ENCODE measurements at places on chromosomes 7 and 10.

DNA sequence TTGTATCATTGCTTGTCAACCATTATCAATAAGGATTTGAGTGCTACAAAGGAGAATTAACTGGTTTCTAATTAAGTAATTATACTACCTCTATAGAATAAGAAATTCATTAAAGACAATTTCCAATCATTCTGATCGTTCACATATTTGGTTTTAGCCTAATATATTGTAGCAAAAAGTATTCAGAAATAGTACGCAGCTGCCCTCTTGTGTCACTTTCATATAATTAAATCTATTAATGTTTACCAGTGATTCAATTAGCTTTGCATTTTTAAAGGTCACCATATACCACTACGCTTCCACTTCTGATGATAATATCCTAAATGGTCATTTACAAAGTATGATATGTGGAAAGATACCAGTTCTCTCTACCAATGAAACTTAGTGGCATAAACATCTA, 128.3 kb downstream of the NEBL start:
- no peak for DNase-seq

GRCh38 chr10:102313221-102313896, 68.0 kb downstream of the GBF1 start:
- no peak for DNase-seq

DNA sequence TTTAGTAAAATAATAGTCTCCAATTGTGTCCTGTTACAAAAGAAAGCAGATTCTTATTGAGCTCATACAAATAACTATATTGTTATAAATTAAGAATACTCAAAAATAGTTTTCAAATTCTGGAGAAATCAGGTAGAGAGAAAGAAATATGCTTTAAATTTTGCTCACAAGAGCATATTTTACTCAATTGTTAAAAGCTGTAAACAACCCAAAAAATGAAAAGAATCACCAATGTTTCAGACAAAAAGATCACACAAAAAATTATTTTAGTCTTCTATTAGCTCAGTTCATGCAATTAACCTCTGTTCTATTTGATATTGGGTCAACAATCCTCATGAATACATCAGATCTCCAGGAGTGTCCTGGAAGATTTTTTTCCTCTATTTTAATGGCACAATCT, 18.6 kb upstream of the TRPV6 start:
- DNase-seq = no peak

DNA sequence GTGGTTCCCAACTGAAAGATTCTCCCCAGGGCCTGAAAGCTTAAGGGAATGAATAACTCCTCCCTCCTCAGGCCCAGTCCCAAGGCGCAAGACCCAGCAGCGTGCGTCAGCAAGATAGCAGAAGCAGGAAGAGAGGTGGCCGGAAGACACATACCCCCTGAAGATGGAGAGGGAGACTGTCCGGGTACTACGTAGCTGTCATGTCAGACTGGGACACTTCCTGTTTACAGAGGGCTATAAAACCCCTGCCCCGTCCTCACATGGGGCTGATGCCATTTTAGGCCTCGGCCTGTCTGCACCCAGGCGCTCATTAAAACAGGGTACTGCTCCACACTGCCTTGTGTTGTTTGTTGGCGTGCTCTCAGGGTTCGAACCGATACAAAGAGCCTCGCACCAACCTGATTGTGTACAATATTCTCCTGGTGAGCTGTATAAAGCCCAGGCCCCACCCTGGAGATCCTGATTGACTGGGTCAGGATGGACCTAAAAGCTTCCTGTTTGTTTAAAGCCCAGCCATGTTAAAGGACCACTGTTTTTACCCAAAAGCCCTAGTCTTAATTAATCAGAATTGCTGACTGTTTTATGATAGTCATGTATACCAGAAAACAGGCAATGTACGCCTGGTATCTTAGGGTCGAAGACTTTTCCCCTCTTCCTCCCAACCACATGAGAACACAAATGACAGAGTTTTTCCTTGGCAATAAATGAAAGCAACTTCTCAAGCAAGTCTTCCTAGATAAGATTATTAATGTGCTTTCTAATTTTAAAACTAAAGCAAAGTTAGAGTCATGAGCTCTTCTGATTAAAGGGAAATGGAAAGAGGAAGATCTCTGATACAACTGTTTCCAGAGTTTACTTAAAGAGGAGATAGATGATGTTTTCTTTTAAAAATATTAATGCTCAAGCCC, 251.5 kb downstream of the DOCK4 start:
- no peak for DNase-seq

- DNase-seq = no peak
Observed at GRCh38 chr10:79292026-79292766, 55.1 kb upstream of the PPIF start.

GRCh38 chr10:30185916-30186315, 126.5 kb upstream of the JCAD start:
- DNase-seq = no peak

GRCh38 chr10:131979336-131979735, 2.4 kb downstream of the BNIP3 start:
- DNase-seq = no peak

GRCh38 chr10:35103882-35104281, 13.7 kb upstream of the CUL2 start:
- DNase-seq = no peak

DNA sequence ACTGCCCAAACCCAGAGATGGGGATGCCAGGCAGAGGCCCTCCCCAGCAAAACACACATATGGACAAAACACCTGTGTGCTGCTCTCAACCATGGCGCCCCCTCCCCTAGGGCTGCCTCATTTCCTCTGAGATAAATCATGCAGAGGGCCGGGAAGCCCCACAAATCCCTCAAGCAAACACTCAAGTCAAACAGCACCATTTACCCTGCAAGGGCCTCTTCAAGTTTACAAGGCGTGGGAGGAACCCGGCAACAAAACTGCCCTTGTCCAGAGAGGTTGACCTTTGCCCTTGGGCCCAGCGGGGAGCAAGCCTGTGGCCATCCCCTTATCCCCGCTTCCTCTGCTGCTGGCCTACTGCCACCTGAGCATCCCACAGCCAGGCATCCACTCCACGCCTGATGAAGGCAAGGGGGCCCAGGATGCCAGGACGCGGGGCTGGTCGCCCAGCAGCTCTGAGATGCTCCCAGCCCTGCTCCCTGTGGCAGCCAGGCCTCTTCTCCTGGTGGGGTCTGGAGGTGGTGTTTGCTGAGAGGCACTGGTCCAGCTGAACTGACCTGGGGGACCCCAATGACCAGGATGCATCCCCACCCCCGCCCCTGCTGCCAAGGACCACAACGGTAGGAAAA, 77.4 kb downstream of the DLG5 start:
- DNase-seq = no peak

DNA sequence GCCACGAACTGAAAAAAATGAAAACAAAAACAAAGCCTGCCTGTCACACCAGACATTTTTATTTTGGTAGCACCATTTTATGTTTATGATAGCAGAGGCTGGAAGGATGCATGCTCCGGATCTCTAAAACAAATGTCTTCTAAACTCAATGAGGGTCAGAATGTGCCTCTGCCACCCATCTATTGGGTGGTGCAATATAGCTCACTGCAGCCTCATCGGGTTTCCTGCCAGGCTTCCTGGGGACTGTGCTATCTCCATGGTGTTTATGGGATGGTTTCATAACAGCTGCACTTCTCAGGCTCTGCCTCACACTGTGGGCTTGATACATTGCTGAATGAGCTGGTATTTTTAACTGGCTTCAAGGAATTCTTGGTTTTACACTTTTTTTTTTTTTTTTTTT, 94.4 kb downstream of the ITIH5 start:
- no peak for DNase-seq

DNA sequence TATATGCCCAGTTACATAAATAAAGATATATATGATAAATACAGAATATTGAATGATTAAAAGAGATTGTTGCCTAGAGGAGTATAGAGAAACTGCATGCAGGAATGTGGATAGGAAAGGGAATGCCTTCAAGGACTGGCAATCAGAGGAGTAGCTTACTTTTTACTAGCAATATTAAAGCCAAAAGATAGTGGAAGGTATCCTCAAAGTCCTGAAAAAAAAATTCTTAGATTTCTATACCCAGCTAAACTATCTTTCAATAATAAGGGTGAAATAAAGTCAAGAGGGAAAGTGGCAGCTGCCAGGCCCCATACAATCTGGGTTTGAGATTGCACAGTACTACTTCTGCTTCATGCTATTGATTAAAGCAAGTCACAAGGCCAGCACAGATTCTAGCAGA, 733.2 kb downstream of the GATA3 start:
- DNase-seq = no peak

DNA sequence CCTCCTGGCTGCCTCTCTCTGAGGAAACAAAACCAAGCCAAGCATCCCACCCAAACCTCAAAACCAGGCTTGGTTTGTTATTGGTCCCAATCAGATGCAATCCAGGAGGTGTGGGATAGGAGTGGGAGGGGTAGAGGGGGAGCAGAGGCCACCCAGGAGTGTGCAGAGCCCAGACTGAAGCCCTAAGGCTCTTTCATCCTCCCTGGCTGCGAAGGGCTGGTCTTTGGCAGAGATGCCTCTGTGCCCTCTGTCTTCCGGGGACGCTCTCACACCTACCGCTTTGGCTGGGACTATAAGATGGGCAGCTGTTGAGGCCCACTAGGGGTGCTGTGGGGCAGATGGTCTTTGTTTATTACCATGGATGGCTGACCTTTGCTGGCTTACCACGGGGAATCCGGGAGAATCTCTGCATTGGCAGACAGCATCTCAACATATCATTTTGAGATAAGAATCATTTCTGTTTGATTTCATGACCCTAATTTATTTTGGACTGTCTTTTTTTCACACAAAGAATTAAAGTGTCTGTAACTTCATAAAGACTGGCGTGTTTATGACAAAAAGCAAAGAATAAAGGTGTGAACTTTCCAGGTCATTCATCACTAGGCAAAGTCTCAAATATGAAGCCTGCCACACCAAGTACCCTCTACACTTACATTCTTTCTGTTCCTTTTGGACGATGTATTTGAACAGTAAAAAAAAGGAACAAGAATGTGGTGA, 6.5 kb upstream of the DENND2A start:
- no peak for DNase-seq

DNA sequence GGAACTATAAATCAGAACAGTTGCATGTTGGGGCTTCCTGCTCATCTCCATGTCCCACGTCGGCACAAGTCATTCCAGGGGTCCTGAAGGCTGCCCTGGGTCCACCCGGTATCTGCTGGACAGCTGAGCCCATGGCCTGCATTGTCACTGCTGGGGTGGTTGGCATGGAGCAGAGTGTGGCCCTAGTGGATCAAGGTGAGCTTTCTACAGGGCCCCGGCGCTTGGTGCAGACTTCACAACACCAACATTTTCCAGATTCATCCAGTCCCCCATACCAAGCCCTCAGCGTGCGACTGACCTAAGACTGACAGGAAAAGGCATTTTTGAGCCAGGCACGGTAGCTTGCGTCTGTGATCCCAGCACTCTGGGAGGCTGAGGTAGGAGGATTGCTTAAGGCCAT, 175.5 kb upstream of the LYZL2 start:
- DNase-seq = no peak

DNA sequence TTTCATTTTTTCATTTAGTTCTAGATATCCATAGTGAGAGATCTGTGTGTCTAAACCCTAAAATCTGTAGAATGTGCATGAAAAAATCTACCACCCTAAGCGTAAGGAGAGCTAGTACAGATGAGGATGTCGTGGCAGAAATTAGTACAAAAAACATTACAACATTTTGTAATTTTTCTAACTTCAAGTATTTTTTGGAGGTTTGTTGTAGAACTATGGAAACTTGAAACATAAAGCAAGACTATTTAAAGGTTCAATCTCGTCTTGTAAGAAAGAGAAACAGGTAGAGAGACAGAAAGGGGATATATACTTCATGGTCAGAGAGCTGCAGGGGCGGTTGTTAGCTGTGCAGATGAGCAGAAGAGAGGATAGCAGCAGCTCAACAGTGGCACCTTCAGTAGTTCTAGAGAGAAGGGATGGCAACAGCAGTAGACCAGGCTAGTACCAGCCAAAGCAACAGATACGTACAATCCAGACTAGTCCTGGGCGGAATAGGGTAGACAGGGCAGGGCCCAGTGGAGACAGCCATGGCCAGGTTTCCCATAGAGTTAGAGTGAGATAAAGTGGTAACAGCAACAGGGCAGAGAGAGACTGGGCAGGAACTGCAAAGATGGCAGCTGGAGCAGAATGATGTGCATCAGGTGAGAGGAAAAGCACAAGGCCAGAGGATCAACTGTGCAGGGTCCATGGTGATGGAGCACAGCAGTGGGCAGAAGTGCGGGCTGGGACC, 145.2 kb downstream of the FRMD4A start:
- no peak for DNase-seq

DNA sequence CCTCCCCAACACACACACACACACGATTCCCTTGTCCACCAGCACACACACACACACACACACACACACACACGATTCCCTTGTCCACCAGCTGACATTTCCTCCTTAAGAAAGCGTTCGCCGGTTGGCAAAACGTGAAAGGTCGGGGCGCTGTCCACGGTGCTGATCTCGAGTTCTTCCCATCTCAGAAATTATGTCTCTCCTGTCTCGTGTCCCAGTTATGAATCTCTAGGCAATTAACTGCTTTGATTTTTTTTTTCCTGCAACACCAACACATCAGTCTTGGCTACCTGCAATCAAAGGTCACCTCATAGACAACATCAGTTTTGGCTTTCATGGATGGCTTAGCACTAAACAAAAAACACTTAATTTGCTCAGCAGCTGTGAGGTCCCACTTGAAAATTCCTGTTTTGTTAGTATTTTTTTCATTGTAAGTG, 1.9 kb downstream of the INA start:
- DNase-seq = no peak

- no peak for DNase-seq
Observed at GRCh38 chr10:32072025-32072800, 16.0 kb upstream of the KIF5B start.

- no peak for DNase-seq
Observed at GRCh38 chr7:146754385-146754784, 637.8 kb downstream of the CNTNAP2 start.

DNA sequence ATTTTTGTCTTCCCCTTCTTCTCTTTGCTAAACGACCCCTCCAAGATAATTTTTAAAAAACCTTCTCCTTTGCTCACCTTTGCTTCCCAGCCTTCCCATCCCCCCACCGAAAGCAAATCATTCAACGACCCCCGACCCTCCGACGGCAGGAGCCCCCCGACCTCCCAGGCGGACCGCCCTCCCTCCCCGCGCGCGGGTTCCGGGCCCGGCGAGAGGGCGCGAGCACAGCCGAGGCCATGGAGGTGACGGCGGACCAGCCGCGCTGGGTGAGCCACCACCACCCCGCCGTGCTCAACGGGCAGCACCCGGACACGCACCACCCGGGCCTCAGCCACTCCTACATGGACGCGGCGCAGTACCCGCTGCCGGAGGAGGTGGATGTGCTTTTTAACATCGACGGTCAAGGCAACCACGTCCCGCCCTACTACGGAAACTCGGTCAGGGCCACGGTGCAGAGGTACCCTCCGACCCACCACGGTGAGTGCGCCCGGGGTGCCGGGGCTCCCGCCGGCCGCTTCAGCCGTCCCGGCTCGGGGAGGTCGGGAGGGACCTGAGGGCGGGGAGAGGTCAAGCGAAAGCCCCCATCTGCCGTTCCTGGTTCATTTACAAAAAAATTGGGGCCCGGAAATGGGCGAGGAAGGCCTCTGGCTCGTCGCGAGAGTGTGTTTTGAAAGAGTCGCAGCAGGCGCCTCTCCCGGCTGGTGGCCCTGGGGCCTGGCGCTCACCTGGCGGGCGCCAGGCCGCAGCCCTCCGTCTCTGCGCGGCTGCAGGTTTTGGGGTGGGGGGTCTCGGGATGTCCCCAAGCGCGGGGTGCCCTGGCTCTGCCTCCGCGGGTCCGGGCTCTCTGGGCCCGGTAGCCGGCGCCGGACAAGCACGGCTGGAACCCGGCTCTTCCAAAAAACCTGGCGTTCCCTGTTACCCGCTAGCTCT, 1.2 kb downstream of the GATA3 start:
- DNase-seq = no peak

Measured in left renal cortex interstitium (tissue), 4 donors.